NB4 (cell line): ENCODE measurements at places on chromosomes 3 and 15.

- DNase-seq = no peak
Measured at GRCh38 chr3:46399557-46399956, 7.3 kb downstream of the CCR5AS start.

GRCh38 chr15:93036951-93037819 lies 51.8 kb downstream of the RGMA start:
- DNase-seq = peak; percentile 99

DNA sequence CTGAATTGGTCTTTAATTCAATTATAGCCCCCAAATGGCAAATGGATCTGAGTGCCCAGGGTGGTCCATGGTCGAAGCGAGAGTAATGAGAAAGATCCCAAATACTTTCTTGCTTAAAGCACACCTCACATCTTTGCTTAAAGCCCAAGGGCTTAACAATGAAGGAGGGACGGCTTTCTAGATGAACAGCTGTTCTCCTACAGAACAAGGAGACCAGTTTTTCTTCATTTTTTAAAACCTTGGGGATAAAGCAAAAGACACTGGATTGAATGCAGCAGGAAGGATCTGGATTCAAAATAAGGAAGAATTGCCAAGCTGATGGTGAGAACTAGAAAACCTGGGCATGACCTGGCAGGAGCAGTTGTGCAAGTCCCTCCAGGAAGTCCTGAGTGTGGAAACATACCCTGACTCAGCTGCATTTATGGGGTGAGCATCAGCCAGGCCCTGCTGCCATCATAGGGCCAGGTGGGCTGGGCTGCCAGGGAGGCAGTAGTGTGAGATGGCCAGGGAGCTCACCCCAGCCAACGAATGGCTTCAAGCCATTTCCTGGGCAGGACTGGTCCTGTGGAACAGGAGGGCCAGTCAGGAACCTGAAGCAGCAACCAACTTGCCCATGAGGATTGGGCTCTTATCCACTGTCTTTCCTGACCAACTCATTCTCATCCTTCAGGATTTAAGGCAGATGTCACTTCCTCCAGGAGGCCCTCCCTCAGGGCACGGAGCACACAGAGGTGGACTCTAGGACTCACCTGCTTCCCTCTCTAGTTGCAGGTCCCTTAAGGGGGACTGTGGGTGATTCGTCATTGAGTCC lies 18.4 kb upstream of the RHCG start:
- peak; percentile 49 for DNase-seq

DNA sequence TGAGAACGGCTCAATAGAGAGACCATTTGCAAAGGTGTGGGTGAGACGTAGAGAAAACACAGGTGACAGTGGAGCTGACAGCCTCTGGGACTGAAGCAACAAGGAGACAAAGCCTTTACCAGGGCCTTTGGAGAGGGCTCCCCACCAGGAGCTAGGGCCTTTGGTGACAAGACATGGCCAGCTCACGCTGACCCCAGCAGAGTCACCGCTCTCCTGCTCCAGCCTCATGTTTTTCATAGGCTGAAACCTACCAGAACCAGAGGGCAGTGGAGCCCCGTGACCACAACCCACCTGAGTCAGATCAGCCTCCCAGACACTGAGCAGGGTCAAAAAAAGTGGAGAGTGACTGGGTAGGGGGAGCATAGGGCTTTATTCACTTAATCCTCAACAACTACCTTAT lies 214.7 kb downstream of the SHQ1 start:
- DNase-seq = no peak

DNA sequence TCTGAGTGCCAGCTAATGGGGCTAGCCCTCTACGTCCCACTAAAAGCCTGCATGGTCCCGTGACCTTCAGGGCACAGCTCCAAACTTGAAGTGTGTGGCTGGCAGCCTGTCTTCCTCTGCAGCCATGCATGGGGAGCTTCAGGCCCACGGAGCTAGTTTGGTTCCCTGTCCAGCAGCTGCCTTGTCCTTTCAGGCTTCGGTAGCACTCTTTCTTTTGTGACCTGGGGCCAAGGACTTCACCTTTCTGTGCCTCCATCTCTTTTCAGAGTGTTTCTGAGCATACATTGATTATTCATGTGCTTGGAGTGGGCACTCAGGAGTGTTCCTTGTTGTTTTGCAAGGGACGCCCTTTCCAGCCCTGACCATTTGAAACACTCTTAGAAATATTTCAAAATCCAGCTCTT lies 155.2 kb downstream of the DNAJB8 start:
- no peak for DNase-seq

DNA sequence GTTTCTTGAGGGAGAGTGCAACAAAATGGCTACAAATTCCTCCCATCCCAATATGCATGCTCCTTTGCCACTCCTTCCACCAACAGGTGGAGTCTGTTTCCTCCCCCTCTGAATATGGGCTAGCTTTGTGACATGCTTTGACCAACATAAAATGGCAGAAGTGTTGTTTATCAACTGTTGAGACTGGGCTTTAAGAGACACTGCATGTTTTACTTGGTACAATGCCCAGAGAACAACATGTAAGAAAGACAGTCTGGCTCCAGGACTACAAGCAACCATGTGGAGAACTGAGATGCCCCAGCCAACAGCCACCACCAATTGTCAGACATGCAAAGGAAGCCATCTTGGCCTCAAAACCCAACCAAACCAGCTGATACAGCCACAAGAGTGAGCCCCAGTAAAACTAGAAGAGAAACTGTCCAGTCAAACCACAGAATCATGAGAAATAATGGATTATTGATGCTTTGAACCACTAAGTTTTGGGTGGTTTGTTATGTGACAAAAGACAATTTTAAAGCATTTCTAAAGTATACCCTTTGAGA lies 40.5 kb downstream of the NUDT16 start:
- no peak for DNase-seq

DNA sequence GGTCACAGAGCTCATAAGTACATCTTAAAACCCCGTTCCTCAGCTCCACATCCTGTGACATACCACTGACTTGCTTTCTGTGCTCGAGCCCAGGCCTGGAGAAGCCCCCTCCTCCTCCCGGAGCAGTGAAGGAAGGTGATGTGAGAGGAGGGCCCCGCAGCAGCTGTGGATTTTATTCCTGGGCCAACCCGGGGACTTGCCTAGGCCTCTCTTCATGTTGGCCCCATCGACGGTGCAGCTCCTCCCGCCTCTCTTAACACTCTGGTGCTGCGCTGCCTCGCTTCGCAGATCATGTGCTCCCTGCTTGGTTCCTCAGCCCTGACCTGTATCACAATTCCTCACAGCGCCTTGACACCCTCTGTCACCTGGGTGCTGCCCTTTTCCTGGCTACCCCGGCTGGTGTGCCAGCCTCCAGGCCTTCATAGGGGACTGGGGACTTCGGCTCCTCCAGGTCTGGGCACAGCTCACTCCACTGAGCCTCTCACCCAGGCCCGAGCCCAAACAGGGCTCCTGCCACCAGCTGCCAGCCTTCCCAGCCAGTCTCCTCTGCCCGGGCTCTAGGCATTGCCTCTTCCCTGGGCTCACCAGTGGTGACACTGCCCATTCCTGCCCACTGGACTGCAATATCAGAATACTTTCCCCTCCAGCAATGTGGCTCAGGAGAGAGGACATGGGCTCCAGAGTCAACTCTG lies 21.5 kb downstream of the MAGEF1 start:
- no peak for DNase-seq

- peak; percentile 27 for DNase-seq
Measured at GRCh38 chr15:32956006-32956405, 238.2 kb downstream of the GREM1 start.

GRCh38 chr3:192831111-192831644 lies 86.5 kb downstream of the MB21D2 start:
- no peak for DNase-seq

GRCh38 chr15:75008629-75009326 lies 13.4 kb downstream of the SCAMP5 start:
- peak; percentile 58 for DNase-seq

- peak; percentile 11 for DNase-seq
Measured at GRCh38 chr3:168865022-168865551, 769.4 kb upstream of the GOLIM4 start.

GRCh38 chr3:17342119-17342518 lies 400.3 kb downstream of the TBC1D5 start:
- peak; percentile 9 for DNase-seq
